HTR-8/SVneo (cell line): ENCODE measurements at places on chromosomes 5 and 9.

- DNase-seq, result no peak
These were observed 63.4 kb downstream of the ANKRD33B start for GRCh38 chr5:10627160-10627701.

DNA sequence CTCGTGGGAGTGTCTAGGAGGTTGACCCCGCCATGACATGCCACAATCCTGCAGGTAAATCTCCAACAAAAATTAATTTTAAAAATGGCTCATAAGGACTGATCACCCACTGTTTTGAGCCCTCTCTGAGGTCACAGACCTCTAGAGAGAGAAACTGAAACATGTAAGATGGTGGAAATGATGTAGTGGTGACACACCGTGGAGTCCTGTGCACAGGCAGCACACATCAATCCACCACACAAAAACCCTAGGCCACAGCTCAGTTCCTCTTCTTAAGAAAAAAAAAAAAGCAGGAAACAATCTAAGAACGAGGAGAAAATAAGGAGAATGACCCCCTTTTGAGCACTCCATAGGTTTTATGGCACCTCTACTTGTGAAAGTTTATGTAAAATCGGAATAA, 93.8 kb upstream of the FAM120A start:
- no peak for DNase-seq

- DNase-seq, result no peak
These were observed 64.8 kb downstream of the SHB start for GRCh38 chr9:38003946-38004808.

DNA sequence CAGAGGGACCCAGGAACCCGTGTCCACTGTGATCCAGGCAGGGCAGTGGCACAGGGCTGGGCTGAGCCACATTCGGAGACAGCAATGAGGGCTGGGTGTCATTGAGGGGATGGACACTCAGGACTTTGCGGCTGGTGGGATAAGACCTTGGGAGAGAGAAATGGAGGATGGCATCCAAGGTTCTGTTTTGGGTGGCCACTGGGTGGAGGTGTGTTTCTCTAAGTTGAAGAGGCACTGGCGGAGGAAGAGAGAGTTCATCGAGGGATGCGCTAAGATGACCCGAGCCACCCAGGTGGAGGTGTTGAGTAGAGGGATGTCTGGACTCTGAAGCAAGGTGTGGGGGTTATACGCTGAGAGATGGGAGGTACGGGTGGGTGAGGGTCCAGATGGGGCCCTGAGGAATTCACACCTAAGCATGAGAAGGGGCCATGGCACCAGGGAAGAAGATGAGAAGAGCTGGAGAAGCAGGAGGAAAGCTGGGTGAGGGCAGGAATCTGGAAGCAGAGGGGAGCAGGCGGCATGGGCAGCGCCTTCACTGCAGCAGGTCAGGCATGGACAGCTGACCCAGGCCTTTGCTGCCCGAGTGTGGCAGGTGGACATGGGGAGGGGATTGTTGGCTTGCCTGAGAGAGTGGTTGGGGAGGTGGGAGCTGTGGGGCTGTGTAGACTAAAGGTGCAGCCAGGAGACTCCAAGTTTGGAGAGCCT, 2.5 kb upstream of the SLC25A48 start:
- DNase-seq, result no peak

GRCh38 chr5:137392261-137392660, 106.9 kb downstream of the SPOCK1 start:
- no peak for DNase-seq

- DNase-seq, result no peak
These were observed 8.7 kb downstream of the FGF1 start for GRCh38 chr5:142677198-142677597.
